ENCODE measurements at places on chromosomes 6 and 20. TPM values are rescaled to one million over a fixed set of nuclear protein-coding genes. Genes with fewer than 3 reads are reported as not detected.

- DNase-seq = no peak
Measured at GRCh38 chr6:89475101-89475500, 42.1 kb downstream of the ANKRD6 start.

DNA sequence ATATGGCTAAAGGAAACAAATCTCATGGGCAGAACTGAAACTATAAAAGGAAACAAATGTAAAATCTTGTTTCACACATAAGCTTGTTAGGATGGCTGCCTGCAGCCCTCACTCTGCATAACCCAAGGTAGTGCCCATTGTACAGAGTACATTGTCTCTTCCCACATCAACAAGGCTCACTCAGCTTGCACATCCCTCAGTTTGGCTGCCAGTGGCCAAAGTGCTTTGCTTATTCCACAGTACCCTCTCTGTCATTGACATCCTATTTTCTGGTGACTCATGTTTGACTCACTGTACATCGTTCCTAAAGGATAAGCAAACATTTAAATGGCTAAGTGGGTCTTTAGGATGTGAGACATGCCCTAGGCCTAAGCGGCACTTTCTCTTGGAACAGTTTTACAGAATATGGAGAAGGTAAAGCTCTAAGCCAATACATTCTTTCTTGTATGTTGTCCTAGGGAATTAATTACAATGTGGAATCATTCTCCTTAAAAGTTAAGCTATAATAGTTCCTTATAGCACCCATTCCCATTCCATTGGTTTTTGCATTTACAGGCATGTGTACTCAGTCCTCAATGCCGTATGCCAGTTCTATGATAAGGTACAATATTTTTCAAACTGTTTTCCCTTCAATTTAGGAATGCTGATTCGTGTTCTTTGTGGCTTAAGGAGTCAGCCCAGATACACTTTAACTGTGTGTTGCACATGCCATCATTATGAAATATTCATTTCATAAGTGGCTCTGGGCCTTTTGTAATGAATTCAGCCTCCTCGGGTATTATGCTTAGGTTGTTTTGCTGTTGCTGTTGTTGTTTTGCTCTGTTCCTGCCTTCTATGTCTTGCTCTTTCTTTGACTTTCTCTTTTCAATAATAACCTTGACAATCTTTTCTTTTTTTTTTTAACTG is 5.5 kb downstream of the ANKEF1 start:
- no peak for DNase-seq

- DNase-seq = no peak
Measured at GRCh38 chr6:154414021-154414813, 57.6 kb upstream of the IPCEF1 start.

GRCh38 chr6:13903364-13903763 is 21.4 kb upstream of the RNF182 start:
- DNase-seq = no peak

DNA sequence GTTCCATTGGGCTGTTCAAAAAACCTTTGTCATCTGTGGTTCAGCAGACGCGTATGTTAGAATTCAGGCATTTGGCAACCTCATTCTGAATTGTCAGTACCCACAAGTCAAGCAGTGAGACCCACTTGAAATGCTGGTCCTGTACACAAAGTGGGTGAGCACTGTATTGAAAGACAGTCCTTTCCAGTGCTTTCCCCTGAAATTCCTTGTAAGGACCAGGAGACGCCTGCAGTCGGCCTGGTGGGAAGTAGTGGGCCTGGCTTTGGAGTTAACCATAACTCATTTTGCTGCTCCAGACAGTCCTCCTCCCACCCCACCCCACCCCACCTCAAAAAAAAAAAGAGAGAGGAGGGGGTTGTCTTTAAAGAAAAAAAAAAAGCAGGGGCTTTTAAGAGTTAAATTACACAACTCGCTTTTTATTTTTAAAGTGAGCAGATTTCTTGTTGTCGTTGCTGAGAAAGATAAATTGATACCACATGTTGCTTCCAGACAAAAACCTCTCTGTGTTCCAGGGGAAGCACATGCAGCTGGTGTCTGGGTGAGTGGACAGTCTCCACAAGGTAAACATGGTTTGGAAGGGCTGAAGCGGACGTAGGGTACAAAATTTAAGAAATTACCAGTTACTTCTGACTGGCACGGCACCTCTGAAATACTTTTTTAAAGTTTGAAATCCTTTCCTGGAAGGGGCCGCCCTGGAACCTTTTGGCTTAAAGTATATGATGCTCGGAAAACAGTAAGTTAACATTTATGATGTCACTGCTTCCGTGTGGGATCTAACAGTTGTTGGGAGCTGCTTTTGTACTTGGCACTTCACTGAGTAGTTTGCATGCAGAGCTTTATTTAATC is 95.3 kb downstream of the FOXO3 start:
- DNase-seq = no peak

DNA sequence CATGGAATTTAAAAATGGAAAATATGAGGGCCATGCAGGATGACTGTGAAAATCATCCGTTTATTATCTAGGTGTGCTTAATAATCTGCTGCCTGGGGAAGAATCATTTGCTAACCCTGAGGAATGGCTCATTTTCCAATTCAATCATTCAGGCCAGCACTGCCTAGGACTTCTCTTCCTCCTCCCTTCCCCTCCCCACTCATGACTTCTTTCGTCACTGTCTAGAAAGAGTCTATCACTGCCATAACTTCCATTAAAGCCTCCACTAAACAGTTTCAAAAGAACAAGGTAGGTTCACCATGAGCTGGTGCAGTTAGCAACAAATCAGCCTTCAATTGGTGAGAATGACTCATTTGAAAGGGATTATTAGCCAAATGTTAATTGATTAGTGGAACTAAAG is 43.9 kb downstream of the TSHZ2 start:
- no peak for DNase-seq

DNA sequence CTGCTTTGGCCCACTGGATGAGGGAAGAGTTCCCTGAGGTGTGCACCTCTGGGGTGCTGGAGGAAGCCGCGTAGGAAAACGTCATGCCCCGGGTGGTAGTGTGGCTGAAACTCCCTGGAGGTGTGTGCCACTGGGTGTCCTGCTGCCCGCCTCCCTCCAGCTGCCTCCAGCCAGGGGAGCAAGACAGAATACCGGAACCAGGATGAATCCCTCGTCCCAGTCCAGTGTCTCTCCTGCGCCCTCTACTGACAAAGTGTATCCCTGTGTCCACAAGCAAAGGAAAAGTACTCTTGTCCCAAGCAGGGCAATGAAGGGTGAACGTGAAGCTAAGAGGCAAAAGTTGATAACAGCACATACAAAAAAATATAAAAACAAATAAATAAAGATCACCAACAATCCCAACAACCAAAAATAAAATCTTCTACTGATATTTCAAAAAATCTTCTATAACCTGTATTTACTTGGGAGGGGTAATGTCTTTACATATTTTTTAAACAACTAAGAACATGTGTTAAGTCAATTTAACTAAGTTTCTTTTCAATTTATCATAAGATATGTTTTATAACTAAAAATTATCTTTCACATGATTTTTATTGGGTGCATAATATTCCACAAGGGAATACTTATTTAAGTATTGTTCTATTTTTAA is 437.6 kb downstream of the MAFB start:
- no peak for DNase-seq

The CRISP2 gene
- 0.06 TPM for polyA plus RNA-seq

The CALHM4 gene
- polyA plus RNA-seq = not detected

The PAK5 gene
- polyA plus RNA-seq = 0.49 TPM

The EPPIN gene
- 0.06 TPM for polyA plus RNA-seq

All from H1 (cell line).